ENCODE measurements at places on chromosomes 12 and 14.

GRCh38 chr12:23504043-23504442 lies 445.4 kb downstream of the SOX5 start:
- no peak for DNase-seq

- no peak for DNase-seq
Observed at GRCh38 chr12:75553836-75554555, 42.6 kb upstream of the KRR1 start.

- DNase-seq = no peak
Observed at GRCh38 chr12:126617312-126617711, 1552.1 kb downstream of the AACS start.

- DNase-seq = no peak
Observed at GRCh38 chr12:104180374-104180773, 35.2 kb upstream of the TXNRD1 start.

DNA sequence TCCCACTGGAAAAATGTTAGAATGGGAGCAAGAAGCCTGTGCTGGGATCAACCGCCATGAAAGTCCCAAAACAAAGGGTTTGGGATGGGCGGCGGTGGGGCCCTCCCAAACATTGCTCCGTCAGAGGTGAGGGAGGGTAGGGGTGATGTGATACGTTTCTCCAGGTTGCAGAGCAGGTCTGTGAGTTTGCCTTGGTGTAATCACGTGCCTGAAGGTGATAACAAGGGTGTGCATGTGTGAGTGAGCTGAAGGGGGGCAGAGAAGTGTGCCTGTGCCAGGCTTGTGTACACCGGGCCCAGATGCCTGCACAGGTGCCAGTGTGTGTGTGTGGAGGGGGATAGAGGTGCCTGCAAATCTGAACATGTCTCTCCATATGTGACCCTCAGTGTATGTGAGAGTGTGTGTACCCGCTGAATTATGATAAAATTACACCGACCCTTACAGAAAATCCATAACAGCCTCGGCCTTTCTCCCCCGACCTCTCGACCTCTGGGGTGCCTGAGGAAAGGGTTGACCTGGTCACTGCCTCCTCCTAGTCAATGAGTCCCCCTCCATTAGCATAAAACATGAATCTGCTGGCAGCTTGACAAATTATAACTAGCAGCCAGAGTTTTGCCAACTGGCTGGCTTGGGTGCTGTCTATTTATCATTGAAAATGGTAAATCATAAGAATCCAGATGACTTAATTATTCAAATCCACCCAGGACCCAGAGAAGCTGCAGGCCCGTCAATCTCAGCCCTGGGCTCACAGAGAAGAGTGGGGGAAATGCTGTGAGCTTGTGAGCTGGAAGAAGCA lies 55.6 kb downstream of the SMUG1 start:
- no peak for DNase-seq
